Left renal pelvis (tissue), 4 donors: ENCODE measurements at places on chromosomes 11 and 22. TPM values are rescaled to one million over a fixed set of nuclear protein-coding genes. Genes with fewer than 3 reads are reported as not detected.

Gene OPCML
- polyA plus RNA-seq = 10.1 TPM

GRCh38 chr11:26607725-26608506 lies 35.9 kb upstream of the MUC15 start:
- no peak for DNase-seq

DNA sequence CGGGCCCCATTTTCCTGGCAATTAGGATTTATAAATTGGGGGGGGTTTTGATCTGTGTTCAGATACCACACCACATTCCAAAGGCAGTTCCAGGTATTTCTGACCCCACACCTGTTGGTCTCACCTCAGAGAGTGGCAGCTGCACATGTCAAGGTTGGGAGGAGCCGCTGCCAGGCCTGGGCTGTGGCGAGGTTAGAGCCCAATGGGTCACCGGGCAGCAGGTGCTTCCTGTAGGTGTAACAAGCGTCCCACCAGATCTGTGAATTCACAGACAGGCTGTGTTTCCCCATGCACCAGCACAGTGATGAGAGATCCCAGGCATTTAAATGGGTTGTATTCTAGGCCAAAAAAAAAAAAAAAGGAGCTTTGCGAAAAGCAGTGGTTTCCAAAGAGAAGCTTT lies 58.6 kb downstream of the CABIN1 start:
- DNase-seq = no peak

GRCh38 chr11:73147771-73148681 lies 5.9 kb upstream of the FCHSD2 start:
- no peak for DNase-seq

DNA sequence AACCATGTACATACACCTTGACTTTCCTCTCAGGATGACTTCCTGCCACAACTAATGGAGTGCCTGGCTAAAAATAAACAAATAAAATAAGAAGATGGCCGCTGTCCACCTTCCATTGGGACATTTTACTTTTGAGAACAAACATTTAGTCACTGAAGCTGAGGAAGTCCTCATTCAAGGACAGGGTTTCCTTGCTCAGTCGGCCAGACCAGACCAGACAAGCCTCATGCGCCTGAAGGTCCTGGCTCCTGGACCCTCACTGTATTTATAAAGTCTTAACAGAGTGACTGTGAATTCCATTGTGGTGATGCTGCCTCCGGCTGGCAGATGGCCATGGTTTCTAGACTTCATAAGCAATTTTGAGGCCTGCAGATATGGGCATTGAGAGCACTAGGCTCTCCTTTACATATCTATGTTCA lies 114.5 kb downstream of the MAML2 start:
- DNase-seq = no peak
